GM13977 (cell line): ENCODE measurements at places on chromosomes 11 and 22.

DNA sequence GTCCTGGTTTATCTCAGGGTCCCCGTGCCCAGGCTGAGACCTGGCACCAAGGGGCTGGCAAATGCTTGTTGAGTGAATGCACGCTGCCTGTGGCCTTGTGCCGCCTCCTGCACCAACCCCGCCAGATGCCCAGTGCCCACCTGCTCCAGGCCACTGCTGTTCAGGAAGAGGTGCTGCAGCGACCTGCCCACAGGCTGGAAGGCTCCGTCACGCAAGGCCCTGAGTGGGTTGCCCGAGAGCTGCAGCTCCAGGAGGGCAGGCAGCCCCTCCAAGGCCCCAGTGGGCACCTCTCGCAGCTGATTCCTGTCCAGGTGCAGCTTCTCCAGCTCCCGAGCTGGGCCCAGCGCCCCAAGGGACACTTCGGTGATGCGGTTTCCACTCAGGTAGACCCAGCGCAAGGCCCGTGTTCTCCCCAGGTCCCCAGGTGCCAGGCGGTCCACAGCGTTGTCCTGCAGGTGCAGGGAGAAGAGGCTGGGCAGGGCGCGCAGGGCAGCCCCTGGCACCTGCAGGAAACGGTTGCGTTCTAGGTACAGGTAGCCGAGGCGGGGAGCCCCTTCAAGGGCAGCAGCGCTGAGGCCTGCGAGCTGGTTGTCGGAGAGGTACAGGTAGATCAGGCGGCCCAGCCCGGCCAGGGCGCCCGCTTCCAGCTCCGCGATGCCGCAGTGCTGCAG lies 3.6 kb downstream of the CHADL start:
- no peak for DNase-seq

- DNase-seq: no peak
These were observed 4.6 kb downstream of the CTSF start for GRCh38 chr11:66563832-66564231.

DNA sequence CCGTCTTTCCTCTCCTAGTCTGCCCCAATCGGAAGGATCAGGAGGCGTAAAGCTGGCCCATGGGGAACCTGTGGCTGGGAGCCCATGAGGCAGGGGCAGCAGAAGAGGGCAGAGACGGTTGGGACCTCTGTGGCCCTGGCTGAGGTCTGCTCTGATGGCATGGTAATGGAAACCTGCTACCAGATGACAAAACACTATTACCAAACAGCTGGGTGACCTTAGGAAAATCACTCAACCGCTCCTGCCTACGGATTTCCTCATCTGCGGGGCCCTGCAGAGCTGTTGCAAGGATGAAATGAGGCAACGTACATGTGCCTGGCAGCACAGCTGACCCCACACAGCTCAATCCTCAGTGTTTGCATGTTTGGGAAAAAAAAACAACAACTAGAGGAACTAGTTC lies 4.6 kb downstream of the AP5B1 start:
- DNase-seq: no peak

DNA sequence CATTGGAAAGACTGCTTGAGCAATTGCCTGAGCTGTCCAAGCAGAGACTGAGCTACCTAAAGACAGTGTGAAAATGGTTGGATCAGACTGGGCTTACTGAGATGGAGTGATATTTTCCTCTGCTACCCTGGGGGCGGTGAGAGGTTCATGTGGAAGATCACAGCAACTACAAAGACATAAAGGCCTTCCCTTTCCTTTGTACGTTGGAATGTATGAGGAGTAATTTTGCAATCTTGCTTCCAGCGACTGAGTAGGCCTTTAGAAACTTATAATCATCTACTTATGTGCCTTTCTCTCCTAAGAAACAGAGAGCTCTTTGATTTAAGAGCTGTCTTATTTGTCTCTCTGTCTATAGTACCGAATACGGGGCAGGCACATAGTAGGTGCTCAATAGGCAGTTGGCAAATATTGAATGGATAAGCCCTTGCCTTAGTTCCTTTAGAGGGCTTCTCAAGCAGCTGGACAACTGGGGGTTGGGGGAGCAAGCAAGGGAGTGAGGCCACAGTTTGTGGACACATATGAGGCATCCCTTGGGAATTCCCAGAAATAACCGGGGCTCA lies 2.4 kb upstream of the HEPACAM start:
- no peak for DNase-seq

- DNase-seq: no peak
These were observed 13.1 kb upstream of the PDE2A start for GRCh38 chr11:72687326-72687725.
